ENCODE measurements at places on chromosomes 5 and 9.

DNA sequence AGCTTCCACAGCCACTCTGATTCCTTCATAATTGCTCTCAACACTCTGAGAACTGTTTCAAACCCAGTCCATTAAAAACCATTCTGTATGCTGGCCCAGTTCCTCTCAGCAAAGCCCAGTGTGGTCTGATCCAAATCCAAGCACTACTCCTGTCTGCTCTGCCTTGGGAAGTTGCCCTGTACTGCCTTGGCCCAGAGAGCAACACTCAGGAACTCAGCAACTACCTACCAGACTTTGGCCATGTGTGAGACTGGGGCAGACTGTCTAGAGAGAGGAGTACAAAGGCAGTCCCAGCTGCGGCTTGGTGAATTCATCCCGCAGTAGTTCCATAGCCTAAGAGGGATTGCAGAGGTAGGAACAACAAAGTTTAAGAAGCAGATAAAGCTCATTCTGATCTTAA lies 214.4 kb downstream of the MCTP1 start:
- no peak for DNase-seq

DNA sequence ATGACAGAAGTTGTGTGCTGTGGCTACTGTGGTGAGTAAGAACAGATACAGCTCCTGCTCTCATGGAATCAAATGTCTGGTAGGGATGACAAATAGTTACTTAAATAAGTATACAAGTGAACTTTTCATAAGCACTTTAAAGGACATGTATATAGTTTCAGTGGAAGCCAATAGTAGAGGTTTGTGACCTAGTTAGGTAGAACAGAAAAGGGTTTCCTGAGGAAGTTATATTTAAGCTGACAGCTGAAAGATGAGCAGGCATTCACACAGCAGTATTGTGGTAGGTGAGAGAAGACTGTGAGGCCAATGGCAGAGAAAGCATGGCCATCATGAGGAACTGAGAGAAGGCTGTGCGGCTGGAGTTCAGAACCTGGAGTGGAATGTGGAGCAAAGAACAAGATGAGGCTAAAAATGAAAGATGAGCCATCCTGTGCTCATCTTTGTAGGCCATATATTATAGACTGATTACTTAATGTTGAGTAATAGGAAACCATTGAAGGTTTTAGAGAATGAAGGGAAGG lies 15.4 kb downstream of the FAM174A start:
- no peak for DNase-seq

DNA sequence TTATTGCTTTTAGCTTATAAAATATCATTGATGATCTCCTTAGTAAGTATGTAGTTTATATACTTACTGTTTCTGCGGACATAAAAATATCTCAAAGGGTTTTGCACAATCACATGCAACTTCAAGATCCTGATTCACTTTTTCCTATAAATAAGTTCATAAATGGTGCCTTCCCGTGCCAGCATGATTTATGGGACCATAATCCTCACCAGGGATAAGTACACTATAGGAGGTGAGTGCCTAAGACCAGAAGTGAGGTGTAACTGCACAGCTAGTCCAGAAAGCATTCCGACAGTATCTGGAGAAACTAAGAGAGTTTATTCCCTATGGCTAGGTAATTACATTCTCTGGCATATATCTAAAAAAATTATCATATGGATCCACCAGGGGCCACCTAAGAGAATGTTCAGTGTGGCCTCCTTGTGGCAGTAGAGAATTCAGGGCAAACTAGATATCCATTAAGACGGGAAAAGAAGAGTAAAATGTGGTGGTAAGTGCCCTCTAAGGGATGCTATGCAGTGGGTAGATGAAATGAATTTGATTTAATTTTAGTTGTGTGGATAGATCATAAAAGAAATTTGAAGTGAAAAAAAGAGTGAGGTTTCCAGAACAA lies 402.5 kb upstream of the SLC24A2 start:
- no peak for DNase-seq

GRCh38 chr9:134689321-134690181 lies 47.9 kb downstream of the COL5A1 start:
- DNase-seq = no peak

DNA sequence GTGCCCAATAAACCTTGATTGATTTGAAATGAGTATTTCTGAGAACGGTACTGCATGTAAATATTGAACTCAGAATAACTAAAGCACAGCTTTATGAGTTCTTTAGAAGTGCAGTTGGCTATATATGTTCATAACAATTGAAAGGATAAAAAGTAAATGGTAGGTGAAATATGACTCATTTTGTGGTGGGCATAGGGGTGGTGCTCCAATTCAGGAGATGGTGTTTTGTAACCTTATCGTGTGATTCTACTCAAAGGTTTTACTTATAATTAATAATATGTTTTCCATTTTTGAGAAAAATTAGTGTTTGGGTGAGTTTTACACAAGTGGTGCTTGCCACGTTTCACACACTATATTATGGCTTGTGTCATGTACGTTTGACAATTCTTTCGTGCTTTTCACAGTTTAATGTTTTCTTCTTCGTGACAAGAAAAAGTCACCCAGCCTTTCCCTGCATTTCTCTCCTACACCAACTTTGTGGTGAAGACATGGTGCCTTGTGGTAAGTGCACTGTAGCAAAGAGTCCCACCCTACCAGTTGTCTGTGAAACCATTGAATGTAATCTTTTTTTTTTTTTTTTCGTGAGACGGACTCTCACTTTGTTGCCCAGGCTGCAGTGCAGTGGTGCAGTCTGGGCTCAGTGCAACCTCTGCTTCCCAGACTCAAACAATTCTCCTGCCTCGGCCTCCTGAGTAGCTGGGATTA lies 492.5 kb upstream of the SGCD start:
- no peak for DNase-seq

DNA sequence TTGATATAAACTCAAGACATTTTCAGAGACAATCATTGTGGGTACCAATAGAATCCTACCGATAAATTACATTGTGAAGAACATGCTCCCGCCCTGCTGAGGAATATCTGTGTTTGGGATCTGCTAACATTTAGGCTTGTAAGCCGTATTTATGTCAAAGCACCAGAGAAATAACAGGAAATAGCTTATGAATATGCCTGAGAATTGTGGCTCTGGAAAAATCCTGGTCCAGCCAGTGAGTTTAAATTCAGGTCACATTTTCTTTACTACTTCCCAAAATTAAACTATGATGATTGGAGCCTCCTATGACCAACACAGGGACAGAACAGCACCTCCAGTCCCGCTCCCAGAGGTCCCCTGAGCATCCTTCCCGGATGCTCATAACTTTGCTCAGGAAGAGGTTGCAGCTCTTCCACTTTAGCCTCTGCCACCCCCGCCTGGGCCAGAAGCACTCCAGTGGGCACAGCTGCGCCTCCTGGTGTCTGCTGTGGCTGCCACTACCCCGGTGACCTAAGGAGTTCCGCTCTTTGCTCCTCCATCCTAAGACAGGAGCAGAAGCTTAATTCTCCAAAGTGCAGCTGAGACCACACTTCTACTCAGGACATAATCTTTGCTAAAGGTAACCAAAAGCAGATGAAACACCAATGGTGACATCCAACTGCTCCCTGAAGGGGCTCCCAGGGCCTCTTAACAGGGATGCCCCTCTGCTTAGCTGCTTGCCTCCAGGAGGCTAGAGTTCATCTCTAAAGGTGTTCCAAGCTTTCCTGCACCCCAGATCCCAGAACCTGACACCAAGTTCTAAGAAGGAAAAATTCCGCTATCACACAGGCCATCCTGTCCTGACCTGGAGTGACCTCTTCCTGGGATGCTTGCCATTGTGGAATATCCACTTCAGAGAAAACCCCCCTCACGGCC lies 58.8 kb downstream of the SLC1A1 start:
- no peak for DNase-seq

GRCh38 chr5:9265441-9266287 lies 280.2 kb downstream of the SEMA5A start:
- DNase-seq = peak; percentile 16
